Lung (tissue), 17 donors: ENCODE measurements at places on chromosomes 1 and 21. TPM values are rescaled to one million over a fixed set of nuclear protein-coding genes. Genes with fewer than 3 reads are reported as not detected.

Gene LEFTY1
- 2.1 TPM for total RNA-seq

DNA sequence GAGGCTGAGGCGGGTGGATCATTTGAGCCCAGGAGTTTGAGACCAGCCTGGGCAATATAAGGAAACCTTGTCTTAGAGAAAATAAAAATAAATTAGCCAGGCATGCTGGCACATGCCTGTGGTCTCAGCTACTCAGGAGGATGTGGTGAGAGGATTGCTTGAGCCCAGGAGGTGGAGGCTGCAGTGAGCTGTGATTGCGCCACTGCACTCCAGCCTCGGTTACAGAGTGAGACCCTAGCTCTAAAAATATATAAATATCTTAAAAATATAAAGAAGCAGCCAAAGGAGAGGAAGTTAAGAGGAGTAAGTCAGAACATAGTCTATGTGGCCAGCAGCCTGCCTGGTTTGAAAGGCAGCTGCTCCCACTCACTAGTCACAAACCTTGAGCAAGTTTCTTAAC is 4.5 kb upstream of the IL10RB start:
- no peaks in the 10 kb centered on the region for H3K27me3 ChIP-seq
- peaks cover 5% of the 10 kb centered on the region for H3K4me1 ChIP-seq
- H3K4me3 ChIP-seq: no peak overlapping the region
- H3K36me3 ChIP-seq: peaks cover 10% of the 10 kb centered on the region
- no peak for DNase-seq

Gene PPM1J
- total RNA-seq: 0.64 TPM

GRCh38 chr1:21594501-21594900 is 74.7 kb downstream of the RAP1GAP start:
- H3K36me3 ChIP-seq: no peaks in the 10 kb centered on the region
- no peaks in the 10 kb centered on the region for H3K27me3 ChIP-seq
- H3K4me1 ChIP-seq: no peaks in the 10 kb centered on the region
- no peak overlapping the region for H3K27ac ChIP-seq
- no peak for DNase-seq

DNA sequence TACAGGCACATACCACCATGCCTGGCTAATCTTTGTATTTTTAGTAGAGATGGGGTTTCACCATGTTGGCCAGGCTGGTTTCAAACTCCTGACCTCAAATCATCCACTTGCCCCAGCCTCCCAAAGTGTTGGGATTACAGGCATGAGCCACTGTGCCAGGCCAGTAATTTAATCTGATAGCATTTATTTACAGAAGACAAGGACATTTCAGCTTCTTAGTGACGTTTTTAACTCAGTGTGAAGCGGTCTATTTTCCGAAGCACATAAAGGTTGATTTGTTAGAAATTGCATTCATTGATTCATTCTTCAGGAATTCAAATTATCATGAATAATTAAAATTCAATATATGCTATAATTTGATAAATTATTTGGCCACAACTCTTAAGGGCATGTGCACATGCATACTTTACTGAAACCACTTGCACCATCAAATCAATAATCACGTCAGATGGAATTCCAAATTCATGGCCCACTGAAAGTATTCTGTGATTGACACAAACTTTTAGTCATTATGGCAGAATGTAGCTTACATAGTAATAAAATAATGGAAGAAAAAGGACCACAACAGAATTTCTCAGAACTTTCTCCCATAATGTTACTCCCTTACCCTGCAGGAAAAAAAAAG is 339.5 kb downstream of the VAV3 start:
- no peak for DNase-seq
- no peaks in the 10 kb centered on the region for H3K36me3 ChIP-seq
- H3K27me3 ChIP-seq: no peaks in the 10 kb centered on the region

DNA sequence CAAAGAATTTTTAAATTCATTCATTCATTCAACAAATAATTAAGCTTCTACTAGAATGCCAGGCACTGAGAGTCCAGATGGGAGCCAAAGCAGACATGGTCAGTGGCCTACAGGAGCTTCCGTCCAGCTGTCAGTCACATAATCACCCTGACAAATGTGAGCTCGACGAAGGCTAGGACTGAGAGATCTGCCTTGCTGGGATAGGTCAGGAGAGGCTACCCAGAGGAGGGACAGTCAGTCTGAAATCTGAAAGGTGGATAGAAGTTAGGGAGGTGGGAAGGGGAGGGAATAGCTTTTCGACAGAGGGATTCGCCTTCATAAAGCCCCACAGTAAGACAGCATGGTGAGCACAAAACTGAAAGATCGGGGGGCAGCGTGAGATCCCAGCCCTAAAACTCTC is 8.3 kb downstream of the EPHX1 start:
- peaks cover 5% of the 10 kb centered on the region for H3K36me3 ChIP-seq
- no peak overlapping the region for H3K27ac ChIP-seq
- H3K4me3 ChIP-seq: no peak overlapping the region
- no peak for DNase-seq

DNA sequence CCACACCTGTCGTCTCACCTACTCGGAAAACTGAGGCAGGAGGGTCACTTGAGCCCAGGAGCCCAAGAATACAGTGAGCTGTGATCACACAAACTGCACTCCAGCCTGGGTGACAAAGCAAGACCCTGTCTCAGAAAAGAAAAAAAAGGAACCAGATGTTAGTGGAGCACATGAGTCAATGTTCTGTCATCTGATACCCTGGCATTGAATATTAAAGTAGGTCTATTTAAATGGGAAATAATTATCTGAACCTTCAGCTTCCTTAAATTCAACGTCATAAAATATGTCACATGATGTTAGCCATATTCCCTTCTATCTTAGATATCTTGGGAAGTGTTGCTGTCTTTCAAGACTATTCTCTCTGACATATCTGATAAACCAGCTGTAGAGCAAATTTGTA is 47.3 kb downstream of the NCAM2 start:
- H3K4me3 ChIP-seq: no peak overlapping the region
- no peaks in the 10 kb centered on the region for H3K36me3 ChIP-seq
- no peak for DNase-seq
- no peak overlapping the region for H3K27ac ChIP-seq
- H3K4me1 ChIP-seq: no peaks in the 10 kb centered on the region
- no peaks in the 10 kb centered on the region for H3K27me3 ChIP-seq

DNA sequence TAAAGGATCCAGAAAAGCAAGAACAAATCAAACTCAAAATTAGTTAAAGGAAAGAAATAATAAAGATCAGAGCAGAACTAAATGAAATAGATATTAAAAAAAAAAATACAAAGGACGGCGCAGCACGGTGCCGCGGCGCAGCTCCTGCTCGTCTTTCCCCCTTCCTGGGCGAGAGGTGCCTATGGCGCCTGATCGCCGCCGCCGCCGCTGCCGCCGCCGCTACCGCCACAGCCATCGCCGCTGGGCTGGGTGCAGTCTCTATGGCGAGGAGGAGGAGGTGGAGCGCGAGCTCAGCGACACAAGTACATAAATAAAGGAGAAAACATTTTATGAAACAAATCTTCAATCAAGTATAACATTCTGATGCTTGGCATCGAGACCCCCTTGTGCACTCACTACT is 77.6 kb upstream of the VANGL1 start:
- no peaks in the 10 kb centered on the region for H3K36me3 ChIP-seq
- H3K4me1 ChIP-seq: no peaks in the 10 kb centered on the region
- H3K4me3 ChIP-seq: no peak overlapping the region
- DNase-seq: no peak
- peaks cover 10% of the 10 kb centered on the region for H3K27me3 ChIP-seq
- no peak overlapping the region for H3K27ac ChIP-seq

DNA sequence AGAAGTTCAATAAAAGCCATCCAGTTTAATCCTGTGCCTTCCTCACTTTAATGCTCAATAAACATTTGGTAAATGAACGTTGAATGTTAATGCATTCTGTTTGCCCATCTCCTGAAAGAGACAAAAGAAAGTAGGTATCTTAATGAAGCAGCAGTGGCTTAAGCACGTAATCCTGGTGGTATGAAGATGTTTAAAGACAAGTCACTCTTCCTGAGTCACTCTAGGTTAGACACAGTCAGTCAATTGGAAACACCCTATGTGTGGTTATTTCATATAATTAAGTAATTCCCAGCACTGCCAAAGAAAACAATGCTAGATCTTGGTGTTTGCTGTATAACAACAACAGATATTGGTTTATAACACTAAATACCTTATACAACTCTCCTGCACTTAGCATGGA is 334.0 kb upstream of the FMN2 start:
- no peaks in the 10 kb centered on the region for H3K36me3 ChIP-seq
- H3K4me3 ChIP-seq: no peak overlapping the region
- H3K27me3 ChIP-seq: no peaks in the 10 kb centered on the region
- H3K4me1 ChIP-seq: no peaks in the 10 kb centered on the region
- H3K27ac ChIP-seq: no peak overlapping the region

GRCh38 chr1:219806020-219806419 is 122.3 kb downstream of the SLC30A10 start:
- no peak for DNase-seq
- H3K4me1 ChIP-seq: no peaks in the 10 kb centered on the region
- H3K27me3 ChIP-seq: no peaks in the 10 kb centered on the region
- H3K4me3 ChIP-seq: no peak overlapping the region
- H3K27ac ChIP-seq: no peak overlapping the region

Gene OR6Y1
- not detected for total RNA-seq

- peak; percentile 74 for DNase-seq
- H3K4me1 ChIP-seq: peaks cover 21% of the 10 kb centered on the region
- peak overlapping the region; percentile 81 for H3K4me3 ChIP-seq
These were observed 1.9 kb downstream of the CNN3 start for GRCh38 chr1:94925004-94925403.

GRCh38 chr1:233327651-233328141 is at the start of gene MAP3K21:
Gene MAP3K21, plus strand, starts transcription at chr1:233327724. Its CDS starts 305 bp downstream, at chr1:233328029.
- peak within 1 kb of the TSS; percentile 64 for H3K4me3 ChIP-seq
- peak within 1 kb of the TSS; percentile 90 for H3K27ac ChIP-seq
- H3K27me3 ChIP-seq: peaks cover 25% of the 10 kb centered on the region
- DNase-seq: no peak

Gene RYR2
- 11.6 TPM for total RNA-seq

GRCh38 chr1:58713841-58714240 is 14.0 kb upstream of the MYSM1 start:
- H3K27me3 ChIP-seq: no peaks in the 10 kb centered on the region
- H3K4me1 ChIP-seq: peaks cover 5% of the 10 kb centered on the region
- H3K36me3 ChIP-seq: no peaks in the 10 kb centered on the region
- H3K27ac ChIP-seq: no peak overlapping the region

GRCh38 chr1:209808059-209808581 is 2.2 kb upstream of the IRF6 start:
- peak overlapping the region; percentile 65 for H3K27ac ChIP-seq
- peak; percentile 40 for DNase-seq
- no peaks in the 10 kb centered on the region for H3K36me3 ChIP-seq
